ENCODE measurements at places on chromosomes 4 and X.

- no peak for DNase-seq
Measured at GRCh38 chrX:72005046-72005445, 94.4 kb downstream of the NHSL2 start.

DNA sequence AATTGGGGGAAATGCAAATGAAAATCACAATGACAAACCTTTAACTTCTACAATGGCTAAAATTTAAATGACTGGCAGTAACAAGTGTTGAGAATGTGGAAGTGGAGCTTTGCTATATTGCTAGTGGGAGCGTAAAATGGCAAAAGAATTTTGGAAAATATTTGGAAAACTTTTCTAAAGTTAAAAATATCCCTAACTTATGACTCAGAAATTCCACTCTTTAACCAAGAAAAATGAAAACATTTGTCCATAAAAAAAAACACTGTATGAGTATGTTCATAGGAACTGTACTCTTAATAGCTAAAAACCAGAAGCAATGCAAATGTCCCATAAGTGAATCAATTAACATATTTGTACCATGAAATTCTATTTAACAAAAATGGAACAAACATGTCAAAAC is 3.6 kb downstream of the TBCK start:
- DNase-seq: no peak

DNA sequence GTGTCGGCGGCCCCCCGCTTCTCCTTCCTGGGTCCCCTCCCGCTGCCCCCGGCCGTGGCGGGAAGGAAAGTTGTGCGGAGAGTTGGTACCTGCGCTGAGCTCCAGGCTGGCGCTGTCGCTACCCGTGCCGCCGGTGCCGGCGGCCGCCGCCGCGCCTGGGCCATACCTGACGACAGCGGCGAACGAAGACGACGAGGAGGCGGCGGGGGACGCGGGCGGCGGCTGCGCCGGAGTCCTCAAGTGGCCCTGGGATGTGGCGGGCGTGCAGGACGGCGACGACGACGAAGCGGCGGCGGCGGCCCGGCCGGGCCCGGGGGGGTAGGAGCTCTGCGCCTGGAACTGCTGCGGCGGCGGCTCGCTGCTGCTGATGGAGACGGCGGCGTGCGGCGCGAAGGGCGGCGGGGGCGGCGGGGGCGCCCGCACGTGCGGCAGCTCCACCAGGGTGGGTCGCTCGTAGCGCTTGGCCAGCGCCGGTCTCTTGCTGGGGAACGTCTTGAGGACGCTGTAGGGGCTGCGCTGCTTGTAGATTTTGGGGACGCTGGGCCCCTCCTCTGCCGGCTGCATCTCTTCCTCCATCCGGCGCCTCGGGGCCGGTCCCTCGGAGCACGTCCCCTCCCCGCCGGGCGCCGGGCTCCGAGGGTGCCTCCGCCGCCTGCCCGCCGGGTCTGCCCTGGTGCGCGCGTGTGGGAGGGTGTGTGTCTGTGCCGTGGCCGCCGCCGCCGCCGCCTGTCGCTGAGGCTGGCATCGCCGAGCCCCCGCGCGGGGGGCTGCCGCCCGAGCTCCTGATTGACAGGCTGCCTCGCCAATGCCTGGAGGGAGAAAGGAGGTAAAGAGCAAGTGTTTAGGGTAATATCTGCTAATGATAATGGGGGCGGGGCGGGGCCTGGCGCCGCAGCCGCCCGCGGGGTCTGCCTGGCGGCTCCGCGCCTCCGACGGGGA is 618 bp downstream of the BEND4 start:
- DNase-seq: peak; percentile 30

- DNase-seq: no peak
Measured at GRCh38 chr4:154738426-154738825, 5.4 kb upstream of the LRAT start.

DNA sequence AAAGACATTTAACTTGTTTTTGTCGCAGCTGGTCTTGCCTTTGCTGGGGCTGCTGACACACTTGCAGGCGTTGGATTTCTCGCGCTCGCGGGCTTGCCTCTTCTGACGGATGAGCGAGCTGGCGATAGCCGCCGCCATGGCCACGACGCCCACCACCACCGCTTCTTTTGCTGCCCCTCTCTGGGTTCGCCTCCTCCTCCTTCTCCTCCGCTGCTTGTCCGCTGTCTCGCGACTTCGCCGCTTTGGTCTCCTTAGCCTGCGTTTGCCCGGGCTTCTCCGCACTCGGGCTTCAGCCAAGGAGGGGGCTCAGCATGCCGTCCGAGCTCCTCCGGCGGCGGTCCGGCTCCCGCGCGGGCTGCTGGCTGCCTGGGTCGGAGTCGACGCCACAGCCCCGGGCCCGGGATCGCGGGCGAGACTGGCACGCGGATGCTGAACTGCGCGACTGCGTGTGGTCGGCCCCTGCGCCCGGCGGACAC is 613 bp downstream of the FGF13 start:
- no peak for DNase-seq

GRCh38 chr4:82851885-82852750 is 38.8 kb downstream of the SEC31A start:
- peak; percentile 34 for DNase-seq

DNA sequence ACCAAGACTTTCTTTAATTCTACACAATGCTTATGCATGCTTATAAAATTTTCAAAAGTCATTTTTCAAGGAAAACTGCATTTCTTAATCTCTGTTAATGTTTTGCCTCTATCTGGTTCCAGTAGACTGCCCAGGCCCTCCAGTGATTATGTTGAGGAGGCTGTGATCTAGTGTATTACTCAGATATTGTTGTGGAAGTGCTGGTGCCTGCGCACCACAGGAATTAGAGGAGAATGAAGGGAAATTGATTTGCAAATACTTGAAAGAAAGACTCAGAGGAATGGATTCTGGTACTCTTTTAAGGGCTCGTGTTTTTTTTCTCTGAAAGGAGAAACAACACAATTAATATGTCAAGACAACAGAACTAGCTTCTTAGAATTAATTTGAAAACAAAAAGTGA is 1015.1 kb downstream of the RPA4 start:
- DNase-seq: no peak
